ENCODE measurements at places on chromosomes 11 and 22. TPM values are rescaled to one million over a fixed set of nuclear protein-coding genes. Genes with fewer than 3 reads are reported as not detected.

DNA sequence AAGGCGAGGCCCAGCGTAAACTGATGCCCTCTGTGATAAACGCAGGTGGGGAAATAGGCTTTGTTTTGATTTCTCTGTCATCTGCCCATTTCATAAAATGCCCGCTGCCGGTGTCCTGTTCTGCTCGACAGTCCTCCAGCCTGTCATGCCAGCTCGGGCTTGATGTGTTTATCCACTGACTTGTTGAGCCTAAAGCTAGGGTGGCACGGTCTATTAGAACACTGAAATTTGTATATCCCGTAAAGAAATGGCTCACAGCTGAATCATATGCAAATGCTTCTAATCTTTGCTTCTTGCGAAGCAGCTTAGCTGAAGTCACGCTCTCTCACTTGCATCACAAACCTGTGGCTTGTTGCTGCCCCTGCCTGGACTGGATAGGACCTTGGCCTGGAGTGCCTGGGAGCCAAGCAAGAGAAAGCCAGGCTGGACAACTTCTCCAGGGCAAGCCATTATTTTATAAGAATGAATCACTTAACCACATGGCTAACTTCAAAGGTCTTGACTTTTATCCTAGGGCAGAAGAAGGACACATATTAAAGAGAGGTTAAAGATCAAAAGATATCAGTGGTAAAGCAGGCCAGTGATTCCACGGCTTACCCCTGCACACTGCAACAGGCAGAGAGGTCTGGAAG lies 33.1 kb downstream of the EHF start:
- H3K4me1 ChIP-seq: no peaks in the 10 kb centered on the region
- no peak overlapping the region for H3K4me3 ChIP-seq
- H3K36me3 ChIP-seq: no peaks in the 10 kb centered on the region
- no peak for DNase-seq
- no peaks in the 10 kb centered on the region for H3K27me3 ChIP-seq

DNA sequence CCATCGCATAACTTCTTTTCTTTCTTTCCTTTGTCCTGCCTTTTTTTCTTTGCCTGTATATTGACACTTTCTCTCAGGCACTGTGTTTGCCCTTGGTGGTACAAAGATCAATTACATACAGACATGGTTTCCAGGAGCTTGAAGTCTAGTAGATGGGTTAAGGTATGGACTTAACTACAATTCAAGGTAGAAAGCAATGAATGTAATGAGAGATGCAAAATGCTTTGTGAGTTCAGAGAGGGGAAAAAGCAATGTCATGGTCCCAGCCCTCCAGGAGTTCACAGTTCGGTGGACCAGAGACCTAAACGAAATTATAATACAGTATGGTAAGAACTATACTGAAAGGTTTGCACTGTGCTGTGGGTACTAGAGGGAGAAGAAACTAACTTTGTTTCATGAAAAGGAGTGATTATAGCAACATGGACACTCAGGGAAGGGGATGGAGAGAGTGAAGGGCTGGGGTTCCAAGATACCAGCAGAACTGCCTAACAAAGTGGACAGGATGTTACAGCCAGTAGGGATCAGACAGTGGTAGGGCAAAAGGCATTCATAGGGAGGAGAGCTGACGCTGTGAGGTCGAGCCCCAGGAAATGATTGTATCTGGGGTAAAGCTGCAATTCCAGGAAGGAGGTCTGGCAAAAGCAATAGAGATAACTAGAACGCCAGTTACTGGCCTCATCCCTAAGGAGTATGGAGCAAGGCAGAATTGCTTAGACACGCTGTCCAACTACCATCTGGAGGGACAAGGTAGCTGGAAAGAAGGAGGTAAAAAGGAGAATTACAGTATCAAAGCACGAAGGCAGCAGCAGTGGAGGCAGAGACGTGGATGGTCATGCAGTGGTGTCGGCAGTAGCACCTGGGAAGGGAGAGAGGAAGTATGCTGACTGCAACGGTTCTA lies 158.3 kb upstream of the MTMR2 start:
- H3K27ac ChIP-seq: no peak overlapping the region
- no peaks in the 10 kb centered on the region for H3K27me3 ChIP-seq
- H3K4me3 ChIP-seq: no peak overlapping the region

DNA sequence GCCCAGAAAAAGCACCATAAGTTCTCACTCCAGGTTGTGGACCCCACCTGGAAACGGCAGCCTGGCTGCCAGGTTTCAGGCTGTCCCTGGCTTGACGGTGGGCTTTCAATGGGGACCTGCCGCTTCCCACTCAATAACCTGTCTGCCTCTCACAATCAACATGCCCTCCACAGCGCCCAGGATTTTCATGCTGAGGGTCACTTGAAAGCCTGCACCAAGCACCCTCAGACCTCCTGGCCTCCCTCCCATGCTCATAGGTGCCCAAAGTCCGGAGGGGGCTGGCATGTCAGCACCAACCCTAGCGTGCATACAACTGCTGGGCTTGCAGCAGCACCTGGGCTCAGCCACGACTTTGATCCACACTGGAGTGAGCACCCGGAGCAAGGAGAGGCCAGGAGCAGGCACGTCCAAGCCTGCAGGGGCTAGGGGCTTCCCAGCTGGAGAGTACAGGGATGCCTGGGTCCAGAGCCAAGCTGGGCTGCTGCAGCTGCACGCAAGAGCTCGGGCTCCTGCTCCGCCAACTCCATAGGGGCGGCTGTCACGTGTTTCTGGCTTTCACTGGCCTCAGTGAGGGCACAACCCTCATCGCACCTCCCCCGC lies 1214.3 kb upstream of the RAG2 start:
- no peak for DNase-seq
- H3K27ac ChIP-seq: no peak overlapping the region
- H3K27me3 ChIP-seq: no peaks in the 10 kb centered on the region
- no peaks in the 10 kb centered on the region for H3K36me3 ChIP-seq

DNA sequence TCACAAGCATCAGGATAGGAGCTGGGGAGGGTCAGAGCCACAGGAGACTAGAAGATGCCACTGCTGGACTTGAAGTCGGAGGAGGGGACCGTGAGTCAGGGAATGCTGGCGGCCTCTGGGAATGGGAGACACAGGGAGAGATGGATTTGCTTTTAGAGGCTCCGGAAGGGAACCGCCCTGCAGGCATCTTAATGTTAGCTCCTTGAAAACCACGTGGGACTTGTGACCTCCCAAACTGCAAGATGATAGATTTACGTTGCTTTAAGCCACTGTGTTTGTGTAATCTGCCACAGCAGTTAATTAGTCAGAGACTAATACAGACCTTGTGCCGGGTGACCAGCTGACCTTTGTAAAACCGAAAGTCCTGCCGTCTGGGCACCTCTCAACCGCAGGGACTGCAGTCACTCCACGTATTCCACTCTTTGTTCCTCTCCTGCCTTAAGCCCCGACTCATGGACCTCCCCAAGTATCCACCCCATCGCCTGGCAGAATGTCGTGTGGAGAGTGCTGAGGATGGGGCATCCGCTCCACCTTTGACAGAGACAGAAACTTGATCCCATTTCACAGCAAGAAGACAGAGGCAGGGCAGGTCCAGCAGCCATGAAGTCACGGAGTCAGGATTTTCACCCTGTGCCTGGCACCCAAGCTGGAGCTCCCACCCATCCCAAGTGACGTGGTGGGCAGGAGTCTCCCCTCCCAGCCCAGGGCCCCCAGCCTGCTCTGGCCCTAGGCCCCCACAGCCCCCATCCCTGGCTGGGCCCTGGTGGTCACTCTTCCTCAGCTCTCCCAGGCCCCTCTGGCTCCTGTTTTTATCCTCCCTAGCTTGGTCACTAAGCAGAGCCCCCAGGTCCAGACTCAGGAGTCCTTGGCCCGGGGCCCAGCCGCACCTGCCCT lies 19.4 kb upstream of the CTSD start:
- H3K27me3 ChIP-seq: no peaks in the 10 kb centered on the region
- no peak for DNase-seq
- H3K36me3 ChIP-seq: no peaks in the 10 kb centered on the region
- no peaks in the 10 kb centered on the region for H3K4me1 ChIP-seq
- H3K27ac ChIP-seq: no peak overlapping the region
- H3K4me3 ChIP-seq: no peak overlapping the region

- H3K4me1 ChIP-seq: peaks cover 12% of the 10 kb centered on the region
- no peak for DNase-seq
- H3K36me3 ChIP-seq: no peaks in the 10 kb centered on the region
- H3K4me3 ChIP-seq: no peak overlapping the region
- no peaks in the 10 kb centered on the region for H3K27me3 ChIP-seq
Observed at GRCh38 chr11:8059571-8060011, 21.4 kb upstream of the TUB start.

GRCh38 chr11:34345991-34346480 lies 11.8 kb downstream of the ABTB2 start:
- DNase-seq: no peak
- H3K27ac ChIP-seq: no peak overlapping the region
- H3K27me3 ChIP-seq: no peaks in the 10 kb centered on the region
- peaks cover 19% of the 10 kb centered on the region for H3K4me1 ChIP-seq
- no peak overlapping the region for H3K4me3 ChIP-seq

Gene GPHA2
- 0.69 TPM for total RNA-seq

Gene GNAZ
- 12.4 TPM for total RNA-seq

Gene SYT9
- 0.13 TPM for total RNA-seq

Gene NRGN
- not detected for total RNA-seq
